NCI-H226 (cell line): ENCODE measurements at places on chromosomes 5 and 9.

- DNase-seq = no peak
Observed at GRCh38 chr5:109833946-109834345, 144.2 kb downstream of the MAN2A1 start.

- peak; percentile 39 for DNase-seq
Observed at GRCh38 chr5:92641031-92641962, 939.7 kb downstream of the NR2F1-AS1 start.

DNA sequence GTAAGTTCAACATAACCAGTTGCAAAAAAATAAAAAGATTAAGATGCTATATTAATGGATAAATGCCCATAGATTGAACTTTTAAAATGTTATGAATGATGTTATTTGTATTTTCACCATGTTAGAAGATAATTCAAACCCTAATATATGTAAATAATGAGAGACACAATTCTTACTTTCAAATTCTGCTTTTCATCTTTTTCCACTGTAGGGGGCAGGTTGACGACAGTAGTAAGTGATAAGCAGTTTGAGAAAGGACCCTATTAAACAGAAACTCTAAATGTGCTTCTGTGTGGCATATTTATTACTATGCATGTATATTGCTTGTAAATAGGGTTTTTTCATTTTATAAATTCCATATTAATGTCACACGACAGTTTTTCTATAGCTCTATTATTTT is 591.1 kb downstream of the SEMA5A start:
- DNase-seq = no peak

DNA sequence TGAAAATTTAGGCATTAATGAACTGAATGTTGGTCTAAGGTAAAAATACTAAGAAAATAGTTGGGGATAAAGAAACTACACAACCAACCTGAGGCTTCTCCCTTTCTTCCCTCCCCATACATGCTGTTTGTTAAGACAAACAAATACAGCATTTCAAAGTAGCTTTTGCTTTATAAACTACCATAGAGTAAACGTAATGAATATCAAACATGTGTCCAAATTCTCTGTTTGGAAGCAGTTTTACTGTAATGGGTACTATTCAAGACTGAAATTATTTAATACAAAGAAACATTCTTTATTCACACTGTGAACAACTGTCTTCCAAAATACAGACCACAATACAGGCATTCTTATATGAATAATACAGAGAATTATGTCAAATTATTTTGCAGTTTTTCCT is 52.0 kb downstream of the SLC44A1 start:
- DNase-seq = no peak

GRCh38 chr9:133120501-133121197 is 391 bp downstream of the RALGDS start:
- no peak for DNase-seq

DNA sequence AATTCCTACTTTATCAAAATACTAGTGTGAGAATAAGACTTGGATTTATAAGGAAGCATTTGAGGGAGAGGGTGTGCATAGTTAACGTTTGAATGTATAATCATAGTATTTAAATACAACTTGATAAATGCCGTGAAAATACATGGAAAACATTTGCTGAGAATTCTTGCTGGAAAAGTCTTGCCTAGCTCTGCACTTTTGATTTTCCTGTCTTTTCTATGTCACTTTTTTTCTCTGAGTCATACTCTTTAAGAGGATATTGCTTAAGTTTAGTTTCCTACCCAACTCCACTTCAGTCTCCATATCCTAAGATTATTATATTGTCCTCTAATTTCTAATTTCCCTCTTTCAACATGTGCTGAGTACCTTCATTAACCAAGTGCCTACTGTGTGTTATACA is 616.6 kb upstream of the SEMA6A start:
- DNase-seq = no peak

DNA sequence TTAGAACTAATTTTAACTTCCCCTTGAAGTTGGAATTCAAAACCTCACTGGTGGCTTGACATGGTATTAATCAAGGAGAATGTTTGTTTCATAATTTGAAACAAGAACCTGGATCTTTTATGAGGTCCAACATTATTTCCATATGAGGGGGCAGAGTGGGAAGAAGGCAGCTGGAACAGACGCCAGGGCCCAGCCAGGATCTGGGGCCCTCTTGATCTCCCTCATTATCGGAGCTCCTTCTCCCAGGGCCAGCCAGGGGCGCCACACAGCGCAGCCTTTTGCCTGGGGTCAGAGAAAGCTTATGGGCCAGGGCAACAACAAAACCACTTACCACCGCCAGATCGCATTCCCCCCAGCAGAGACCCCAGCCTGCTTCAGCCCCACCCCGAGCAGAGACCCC is 27.1 kb upstream of the NKD2 start:
- no peak for DNase-seq

- no peak for DNase-seq
Observed at GRCh38 chr5:62581836-62582597, 3.4 kb downstream of the LRRC70 start.

DNA sequence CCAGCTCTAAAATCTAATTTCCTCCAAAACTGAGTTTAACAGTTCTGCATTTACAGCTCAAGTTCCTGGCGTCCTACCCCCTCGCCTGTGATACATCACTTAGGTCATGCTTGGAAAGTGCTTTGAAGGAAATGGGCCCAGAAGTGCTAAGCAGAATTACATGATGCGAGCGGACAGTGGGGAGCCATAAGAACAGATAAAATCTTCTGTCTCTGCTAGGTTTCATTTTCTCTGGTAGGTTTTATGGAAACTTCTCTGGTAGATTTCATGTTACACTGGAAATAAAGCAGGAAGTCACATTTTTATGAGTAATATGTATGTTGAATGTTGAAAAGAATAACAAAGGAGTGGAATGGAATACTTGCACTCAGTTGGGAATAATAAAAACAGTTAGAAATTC is 138.3 kb downstream of the ZDHHC21 start:
- no peak for DNase-seq

DNA sequence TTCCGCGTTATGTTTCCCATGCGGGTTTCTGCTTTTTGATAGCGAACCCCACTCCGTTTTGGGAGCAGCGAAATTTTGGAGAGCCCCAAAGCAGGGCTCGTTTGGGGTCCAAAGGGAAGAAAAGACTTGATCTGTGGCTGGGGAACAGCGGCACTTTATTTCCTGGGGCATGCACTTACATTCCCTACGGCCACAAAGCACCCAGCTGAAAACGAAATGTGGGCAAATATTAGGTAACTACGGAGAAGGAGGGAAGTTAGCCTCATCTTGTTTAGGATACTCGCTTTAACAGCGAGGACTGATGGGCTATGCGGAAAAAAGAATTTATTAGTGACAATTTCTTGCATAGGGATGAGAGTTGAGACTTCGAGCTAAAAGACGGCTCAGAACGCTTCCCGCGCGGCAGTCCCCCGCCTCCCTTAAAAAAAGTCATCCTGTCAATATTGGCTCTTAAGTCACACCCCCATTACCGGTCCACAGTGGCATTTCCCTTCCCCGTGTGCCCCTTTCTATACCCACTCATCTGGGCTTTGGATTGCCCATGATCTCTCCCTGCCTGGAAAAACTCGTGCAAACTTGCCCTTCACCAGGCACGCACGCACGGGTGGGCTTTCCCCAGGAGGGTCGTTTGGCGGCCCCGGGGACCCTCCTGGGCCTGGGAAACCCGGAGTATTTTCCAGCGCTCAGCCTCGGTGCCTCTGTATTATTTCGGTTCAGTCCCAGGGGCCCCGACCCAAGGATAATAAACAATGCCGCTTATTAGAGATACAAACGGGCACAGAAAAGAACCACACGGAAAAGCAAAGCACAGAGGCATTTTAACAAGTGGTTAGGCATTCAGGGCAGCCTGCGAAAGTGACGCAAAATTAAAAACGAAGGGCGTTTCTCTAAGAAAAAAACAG is 35.8 kb upstream of the NFIB start:
- DNase-seq = no peak

- no peak for DNase-seq
Observed at GRCh38 chr5:157088342-157088990, 20.4 kb downstream of the HAVCR2 start.
